Activated CD8-positive, alpha-beta memory T cell treated with anti-CD3 and anti-CD28 coated beads for 4 hours (primary cell): ENCODE measurements at places on chromosomes 2 and 18.

- no peak for DNase-seq
Measured at GRCh38 chr2:105400138-105400540, 1.3 kb upstream of the FHL2 start.

DNA sequence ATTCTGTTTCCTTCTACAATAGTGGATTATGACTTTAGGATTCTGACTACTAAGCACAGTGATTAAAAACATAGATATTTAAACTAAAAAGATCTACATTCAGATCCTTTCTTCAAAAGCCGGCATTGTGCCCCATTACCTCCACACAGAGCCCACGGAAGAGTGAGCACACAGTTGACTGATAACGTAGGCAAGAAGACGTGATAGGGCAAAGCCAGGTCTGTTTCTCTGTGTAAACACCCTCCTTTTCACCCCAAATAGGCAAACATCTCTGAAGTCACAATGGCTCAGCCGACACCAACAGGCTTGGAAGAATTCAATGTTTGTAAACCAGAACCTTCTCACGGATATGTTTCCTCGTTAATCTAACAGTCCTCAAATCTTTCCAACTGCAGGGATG is 302.9 kb downstream of the CMPK2 start:
- no peak for DNase-seq

- DNase-seq = no peak
Measured at GRCh38 chr2:70391988-70392387, 90.1 kb upstream of the FAM136A start.

GRCh38 chr2:74540291-74540690 is 10.6 kb downstream of the HTRA2 start:
- no peak for DNase-seq

GRCh38 chr2:134359367-134360081 is 105.7 kb downstream of the MGAT5 start:
- DNase-seq = no peak

- no peak for DNase-seq
Measured at GRCh38 chr2:157523270-157524247, 79.7 kb upstream of the CYTIP start.

DNA sequence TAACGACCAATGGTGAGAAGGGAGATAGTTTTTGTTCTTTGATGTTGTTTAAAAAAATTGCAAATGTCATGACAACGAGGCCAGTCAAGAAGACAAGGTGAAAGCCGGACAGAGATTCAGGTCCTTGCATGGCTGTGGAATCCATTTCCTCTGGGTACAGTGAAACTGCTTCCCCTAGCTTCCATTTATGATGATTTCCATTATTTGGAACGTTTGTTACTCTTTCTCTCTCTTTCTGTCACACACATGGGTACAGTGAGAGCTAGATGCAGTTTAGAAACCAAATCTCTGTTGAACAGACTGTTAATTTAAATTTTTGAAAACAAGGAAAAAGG is 57.4 kb upstream of the MSH2 start:
- DNase-seq = no peak
